Endothelial cell (in vitro differentiated cells): ENCODE measurements at places on chromosomes 7 and 10.

- DNase-seq = no peak
Observed at GRCh38 chr10:59127991-59128390, 48.5 kb upstream of the PHYHIPL start.

GRCh38 chr10:126736727-126737126, 66.2 kb upstream of the C10orf90 start:
- no peak for DNase-seq

DNA sequence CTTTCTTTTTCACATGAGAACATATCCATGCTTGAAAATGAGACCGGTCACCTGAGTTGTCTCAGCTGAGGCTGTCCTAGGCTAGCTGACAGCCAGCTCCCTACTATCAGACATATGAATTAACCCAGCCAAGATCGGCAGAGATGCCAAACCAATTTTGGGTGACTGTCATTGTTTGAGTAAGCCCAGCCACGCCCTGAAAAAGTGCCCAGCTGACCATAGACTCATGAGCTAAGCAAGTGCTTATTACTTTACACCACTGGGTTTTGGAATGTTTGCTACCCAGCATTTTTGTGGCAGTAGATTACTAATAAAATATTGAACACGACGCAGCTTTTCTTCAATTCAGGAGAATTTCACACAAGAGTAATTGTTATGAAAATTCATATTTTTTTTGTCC, 265.2 kb upstream of the LYZL1 start:
- DNase-seq = no peak

DNA sequence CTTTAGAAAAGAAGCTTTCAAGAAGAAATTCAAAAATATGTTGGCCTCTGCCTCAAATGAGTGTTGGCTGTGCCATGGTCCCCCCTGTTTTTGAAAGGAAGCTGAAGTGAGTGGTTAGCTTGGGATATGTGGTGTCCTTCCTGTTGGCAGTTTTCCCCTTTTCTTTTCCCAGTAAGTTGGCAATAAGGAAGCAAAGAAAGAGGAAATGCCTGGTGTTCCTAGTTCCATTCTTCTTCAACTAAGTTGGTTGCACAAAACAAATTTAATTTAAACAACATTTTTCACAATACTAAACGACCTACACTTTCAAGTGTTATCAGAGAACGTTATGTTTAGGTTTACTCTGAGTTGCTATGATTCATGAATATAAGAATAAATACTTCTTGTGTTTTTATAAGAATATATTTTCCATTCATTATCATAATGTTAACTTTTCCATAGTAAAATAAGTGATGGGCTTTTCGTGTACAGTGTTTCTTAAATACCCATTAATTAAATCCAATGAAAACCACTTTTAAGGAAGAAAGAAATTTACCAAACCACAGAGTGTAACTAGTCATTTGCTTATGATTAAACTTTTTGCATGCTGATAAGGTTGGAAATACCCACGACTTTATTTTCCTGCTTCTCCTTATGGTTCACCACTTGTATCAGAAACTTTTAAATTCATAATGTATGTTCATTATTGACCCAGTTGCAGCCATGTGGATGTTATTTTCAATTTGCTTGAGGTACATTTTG, 7.7 kb downstream of the HDAC9 start:
- no peak for DNase-seq

- DNase-seq = no peak
Observed at GRCh38 chr7:44889086-44889781, 3.9 kb upstream of the PURB start.

GRCh38 chr10:3963191-3963673, 178.2 kb upstream of the KLF6 start:
- DNase-seq = no peak

- DNase-seq = no peak
Observed at GRCh38 chr10:78176320-78177317, 143.0 kb downstream of the RPS24 start.

GRCh38 chr10:12196531-12197211, 683 bp downstream of the CDC123 start:
- DNase-seq = no peak

DNA sequence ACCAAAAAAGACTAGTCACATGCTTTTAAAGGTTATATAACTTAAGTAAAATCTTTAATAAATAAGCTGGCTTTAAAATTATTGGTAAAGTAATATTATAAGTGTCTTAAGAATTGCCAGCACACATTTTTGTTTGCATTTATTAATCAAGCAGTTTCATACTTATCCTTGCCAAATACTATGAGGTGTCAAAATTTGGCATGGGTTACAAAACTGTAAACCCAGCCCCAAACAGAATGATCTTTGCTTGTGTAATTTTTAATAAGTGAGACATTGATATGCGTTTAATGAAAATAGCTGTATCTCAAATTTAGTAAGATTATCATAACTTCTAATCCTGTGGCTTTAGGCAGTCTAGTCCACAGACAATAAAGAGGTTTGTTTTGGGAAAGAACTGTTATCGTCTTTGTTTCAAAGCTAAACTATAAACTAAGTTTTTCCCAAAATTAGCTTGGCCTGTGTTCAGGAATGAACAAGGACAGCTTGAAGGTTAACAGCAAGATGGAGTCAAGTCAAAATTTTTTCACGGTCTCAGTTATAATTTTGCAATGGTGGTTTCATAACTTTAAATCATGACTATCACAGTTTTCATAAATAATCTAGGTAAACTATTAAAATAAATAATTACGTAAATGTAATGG, 72.8 kb downstream of the ST8SIA6 start:
- DNase-seq = no peak

DNA sequence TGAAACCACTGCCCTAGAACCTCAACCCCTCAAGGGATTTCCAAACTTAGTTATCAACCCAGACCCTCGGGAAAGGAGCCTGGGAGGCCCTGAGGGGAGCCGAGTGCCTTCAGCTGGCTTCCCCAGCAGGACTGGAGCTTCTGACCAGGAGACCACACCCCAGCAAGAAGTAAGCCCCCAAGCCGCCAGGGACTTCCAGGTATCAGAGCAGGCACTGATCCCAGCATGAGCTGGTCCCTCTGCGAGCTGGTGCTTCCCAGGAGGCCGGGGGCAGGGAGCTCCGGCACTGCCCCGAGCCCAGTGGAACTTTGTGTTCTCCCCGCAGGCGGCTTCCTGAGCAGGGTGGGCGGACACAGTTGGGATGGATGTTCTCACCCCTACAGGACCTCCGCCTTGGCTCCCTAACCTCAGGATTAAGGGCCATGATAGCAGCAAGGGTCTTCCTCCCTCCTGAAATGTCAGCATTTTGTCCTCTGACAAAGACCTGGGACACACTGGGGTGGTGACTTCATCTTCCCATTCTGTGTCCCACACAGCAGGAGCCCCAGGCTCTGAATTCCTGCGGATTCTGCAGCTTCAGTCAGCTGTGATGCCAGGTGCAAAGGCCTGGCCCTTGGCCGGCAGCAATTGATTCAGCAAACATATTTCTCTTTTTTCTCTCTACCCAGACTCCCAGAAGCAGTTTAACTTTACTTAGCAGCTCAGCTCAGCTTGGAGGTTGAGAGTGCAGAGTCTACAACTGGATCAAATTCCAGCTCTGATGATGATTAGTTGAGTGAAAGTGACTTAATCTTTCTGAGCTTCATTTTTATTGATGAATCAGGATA, 11.6 kb downstream of the ATP6V0E2 start:
- DNase-seq = no peak
